ENCODE measurements at places on chromosomes 5 and 9.
A peak's percentile ranks its signal among the peaks of the same experiment; 100 is the strongest.

- DNase-seq = no peak
Measured at GRCh38 chr9:70105147-70105546, 61.5 kb downstream of the MAMDC2 start.

DNA sequence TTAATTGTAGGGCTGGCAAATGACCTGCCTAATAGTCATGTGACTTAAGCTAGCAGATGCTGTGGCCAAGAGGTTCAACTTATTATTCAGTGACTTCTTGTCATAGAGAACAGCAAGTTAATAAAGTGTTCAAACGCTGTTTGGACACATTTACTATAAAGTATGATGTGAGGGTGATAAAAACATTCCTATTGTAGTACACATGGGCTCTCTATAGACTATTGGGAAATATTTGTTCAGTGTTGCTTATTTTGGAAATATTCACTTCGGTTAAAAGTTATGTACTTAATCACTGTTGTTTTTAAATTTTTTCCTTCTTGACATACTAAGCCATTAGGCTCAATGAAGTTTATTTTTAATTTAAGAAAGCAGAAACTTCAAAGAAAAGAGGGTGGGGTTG is 345.0 kb downstream of the NNT start:
- DNase-seq = no peak

- no peak for DNase-seq
Measured at GRCh38 chr5:65771266-65771665, 49.3 kb downstream of the NLN start.

GRCh38 chr5:17221843-17222636 is 4.6 kb downstream of the BASP1 start:
- no peak for DNase-seq

GRCh38 chr9:113632776-113633590 is 169.5 kb downstream of the RGS3 start:
- no peak for DNase-seq

DNA sequence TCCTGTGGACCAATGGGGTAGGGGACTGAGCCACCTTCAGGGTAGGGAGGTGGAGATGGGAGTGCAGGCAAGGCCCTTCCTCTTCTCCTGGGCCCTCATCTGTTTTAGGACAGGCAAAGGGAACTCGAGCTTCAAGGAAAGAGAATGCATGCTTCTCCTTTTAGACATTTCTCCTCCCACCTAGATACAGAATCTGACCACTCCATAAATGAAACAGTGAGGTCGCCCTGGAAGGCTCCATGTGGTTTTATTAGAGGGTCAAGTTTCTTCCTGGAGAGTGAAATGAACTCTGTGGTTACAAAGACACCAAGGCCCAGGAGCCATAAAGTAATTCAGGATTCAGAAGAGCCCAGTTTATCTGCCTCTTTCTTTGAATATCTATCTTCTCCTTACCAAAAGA is 14.9 kb downstream of the LHFPL2 start:
- no peak for DNase-seq

GRCh38 chr5:139190125-139190524 is 8.0 kb downstream of the SIL1 start:
- peak; percentile 61 for DNase-seq

GRCh38 chr9:79610019-79610631 is 38.4 kb downstream of the TLE4 start:
- no peak for DNase-seq

- no peak for DNase-seq
Measured at GRCh38 chr5:112492291-112492690, 73.2 kb upstream of the EPB41L4A start.

- no peak for DNase-seq
Measured at GRCh38 chr5:180803181-180804128, 849 bp upstream of the MGAT1 start.

DNA sequence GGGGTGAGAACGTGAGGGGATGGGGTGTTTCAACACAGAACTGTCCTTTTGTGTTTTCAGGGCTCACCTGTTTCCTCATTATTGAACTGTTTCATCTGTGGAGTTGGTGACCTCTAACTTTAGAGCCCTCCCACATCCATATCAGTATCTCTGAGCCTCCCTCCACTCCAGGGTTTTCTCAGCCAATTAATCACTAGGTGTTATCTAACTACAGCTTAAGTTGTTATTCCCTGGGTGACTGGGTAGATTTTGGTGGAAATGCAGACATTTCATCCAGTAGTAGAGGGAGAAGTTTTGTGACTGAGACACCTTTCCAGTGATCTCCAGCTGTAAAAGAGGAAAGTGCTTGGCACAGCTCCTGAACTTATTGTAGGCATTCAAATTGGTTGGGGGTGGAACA is 23.7 kb downstream of the PPP3R2 start:
- DNase-seq = no peak

DNA sequence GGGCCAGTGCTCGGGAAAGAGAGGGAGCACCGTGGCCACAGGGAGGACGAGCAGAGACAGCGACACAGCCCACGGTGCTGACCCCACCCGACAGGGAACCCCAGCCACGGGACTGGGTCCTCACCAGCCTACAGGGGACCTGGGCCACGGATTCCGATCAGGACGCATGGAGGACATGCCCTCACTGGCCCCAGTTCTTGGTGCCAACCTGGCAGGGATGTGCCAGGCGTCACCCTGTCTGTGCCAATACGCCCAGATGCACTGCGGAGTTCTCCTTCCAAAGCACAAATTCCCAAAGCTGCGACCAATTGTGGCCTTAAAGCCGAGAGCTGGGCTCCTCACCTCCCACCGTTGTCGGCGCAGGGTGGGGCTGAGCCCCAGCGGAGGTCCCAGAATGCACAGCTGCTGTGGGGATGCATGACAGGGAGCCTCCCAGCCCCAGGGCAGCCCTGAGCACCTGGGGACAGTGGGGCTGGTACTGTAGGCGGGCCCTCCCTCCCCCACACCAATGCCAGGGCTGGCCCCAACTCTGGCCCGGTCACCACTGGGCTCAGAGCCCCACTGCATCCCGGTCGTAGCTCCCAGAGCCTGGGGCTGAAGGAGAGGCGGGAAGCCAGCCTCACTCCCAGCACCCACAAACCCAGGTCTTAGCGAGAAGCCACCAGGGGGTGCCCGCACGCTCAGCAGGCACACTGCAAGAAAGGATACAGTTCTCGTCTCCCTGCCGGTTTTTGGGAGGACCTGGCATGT is 44.2 kb downstream of the NKD2 start:
- no peak for DNase-seq

GRCh38 chr5:55988979-55989638 is 5.7 kb downstream of the IL6ST start:
- DNase-seq = no peak

DNA sequence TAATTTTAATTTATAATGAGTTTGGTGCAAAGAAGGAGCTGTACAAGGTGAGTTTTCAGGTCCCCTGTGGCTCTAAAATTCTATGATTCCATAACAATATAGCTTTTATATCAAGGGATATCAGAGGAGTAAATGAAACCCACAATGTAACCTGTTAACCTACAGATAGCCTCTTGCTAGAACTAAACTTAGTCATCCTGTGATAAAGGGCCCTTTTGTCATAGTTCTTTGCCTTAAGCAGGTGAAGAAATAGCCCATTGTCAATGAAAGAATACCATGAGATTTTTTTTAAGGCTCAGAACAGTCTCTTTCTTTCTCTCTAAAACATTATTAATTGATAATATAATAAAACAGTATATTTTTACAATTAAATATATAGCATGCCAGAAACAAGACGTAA is 127.8 kb downstream of the NFIB start:
- no peak for DNase-seq

DNA sequence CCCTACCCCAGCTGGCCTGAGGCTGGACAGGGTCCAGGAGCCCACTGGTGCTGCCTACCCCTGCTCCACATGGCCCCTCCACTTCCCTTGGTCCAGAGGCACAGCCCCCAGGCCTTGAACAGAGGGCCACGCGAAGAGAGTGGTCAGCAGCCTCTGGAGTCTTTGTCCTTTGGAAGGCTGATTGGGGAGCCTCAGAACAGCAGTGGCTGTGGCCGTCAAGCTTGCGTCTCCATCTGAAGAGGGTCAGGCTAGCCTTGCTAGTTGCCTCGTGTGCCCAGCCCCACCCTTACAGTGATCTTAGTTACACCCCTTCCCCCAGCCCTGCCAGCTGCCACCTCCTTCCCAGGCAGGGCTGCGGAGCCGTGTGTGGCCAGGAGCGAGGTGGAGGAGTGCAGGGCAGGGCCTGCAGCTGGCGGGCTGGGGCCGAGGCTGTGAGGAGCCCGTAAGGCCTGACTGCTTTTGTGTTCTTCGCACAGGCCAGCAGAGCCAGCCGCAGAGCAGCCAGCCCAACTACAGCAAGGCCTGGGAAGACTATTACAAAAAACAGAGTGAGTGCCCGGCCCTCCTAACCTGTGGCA is 30.1 kb upstream of the PRDM12 start:
- no peak for DNase-seq

DNA sequence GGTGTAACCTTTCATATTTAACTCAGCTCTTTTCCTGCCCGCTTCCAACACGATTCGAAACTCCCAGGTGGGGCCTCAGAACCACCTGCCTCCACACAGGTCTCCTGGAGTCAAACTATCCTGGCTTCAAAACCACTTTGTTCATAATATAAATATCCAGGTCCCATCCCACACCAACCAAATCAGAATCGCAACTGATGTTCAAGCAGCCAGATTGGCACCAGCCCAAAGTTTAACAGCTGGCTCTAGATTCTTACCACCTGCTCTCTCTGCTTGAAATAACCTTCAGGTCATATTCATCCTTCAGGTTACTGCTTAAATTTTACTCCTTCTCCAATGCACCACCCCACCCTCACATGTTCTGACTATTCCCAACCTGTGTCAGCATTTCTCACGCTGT is 231.4 kb upstream of the TRPM3 start:
- DNase-seq = no peak

DNA sequence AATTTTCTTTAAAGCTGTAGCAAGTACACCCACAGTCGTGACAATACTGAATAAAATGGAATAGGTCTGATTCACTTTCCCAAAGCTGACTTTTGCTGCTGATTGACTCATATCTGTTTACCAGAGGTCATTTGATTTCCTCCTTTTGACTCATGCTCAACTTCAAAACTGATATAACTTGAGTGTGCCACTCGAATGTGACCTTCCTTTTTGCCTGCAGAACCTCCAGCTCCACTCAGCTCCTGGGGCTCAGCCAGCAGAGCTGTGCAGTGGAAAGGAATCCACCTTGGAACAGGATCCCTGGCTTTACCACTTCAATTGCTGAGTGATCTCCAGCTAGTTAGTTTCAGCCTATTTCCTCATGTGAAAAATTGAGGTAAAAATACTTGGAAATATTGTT is 84.1 kb downstream of the FEM1C start:
- DNase-seq = no peak

- no peak for DNase-seq
Measured at GRCh38 chr9:95204710-95205109, 112.8 kb downstream of the FANCC start.

DNA sequence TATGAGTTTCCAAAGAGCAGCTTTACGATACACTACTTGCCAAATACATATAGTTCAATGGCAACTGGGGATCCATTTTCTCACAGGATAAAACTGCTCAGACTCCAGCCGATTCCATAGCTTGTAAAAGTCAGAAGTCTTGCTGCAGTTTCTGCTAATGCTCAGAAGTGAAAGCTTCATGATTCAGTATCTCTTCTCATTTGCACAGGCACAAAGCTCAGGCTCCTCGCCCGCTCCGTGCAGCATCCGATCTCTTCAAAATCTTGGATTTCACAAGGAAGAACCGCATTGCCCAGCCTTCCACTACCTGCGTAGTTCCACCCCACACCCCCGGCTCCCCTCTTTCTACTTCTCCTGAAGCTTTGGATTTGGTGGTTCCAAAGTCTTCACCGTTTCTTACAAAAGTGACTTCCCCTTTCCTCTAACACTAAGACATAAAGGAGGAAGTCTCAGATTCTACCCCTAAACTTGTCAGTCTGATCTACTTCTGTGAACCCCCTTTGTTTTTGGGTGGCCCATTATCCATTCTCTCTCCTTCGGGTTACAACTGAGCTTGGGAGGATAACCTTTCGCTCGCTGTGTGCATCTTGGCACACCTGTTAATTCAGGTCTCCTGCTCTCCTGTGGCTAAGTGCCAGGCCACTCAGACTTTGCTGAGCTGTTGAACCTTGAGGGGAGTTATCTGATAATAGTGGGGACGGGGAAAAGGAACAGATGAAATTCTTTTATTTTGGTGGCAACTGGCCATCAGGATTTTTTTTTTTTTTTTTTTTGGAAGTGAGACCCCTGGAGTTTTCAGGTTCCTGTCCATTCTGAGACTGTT is 194.1 kb downstream of the GNA14 start:
- no peak for DNase-seq

DNA sequence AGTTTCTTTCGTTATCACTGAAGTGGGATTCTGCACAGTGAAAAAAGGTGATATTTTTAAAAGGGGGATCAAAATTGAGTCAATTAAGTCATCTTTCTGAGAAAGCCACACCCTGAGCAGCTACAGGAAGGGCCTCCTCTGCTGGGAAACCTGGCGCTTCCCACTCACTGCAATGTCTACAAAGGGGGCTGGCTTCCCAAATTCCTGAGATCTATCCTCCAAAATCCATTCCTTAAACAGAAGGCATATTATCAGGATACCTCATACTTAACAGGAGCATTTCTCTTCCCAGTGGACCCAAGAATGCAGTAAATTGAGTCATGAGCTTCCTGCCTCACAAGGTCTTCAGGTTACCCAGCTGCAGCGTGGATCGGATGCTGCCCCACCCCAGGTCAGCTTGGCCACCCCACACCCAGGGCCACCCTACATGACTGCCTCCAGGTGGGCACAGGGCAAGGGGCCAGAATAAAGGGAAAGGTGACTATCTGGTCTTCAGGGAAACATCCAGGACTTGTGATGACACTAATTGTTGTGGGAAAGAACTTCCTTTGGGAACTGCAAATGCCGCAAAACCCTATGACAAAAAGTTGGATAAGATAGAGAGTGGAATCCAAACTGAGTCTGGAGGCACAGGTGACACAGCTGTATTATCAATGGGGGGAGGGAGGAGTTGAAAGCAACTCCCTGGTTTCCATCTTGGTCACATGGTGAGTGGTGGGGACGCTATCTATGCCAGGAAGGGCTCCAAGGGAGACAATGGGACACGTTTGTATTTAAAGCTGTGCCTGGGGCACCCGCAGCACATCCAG is 42.3 kb downstream of the ROR2 start:
- no peak for DNase-seq

DNA sequence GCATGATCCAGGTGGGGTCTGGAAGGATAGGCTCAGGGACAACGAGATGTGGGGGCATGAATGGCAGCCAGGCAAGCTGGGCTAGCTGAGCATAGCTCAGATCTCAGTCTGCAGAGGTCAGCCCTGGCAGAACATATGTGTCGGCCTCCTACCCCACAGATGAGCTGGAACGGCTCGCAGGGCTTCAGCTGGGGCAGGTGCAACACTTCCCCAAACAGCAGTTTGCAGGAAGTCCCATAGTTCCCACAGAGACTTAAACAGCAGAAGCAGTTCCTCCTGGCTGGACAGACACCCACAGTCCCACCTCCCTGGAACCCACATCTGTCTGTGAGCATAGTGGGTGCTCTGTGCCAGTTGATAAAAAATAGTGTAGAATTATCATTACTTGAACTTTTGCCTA is 404.6 kb downstream of the GADD45G start:
- DNase-seq = no peak

GRCh38 chr5:35990941-35991611 is at the start of gene UGT3A1:
UGT3A1 (minus strand) TSS chr5:35991390; CDS start chr5:35991240, 150 bp downstream.
- DNase-seq = no peak

Data from smooth muscle cell of the brain vasculature (primary cell).